ENCODE measurements at places on chromosomes 1 and 21. TPM values are rescaled to one million over a fixed set of nuclear protein-coding genes. Genes with fewer than 3 reads are reported as not detected.

DNA sequence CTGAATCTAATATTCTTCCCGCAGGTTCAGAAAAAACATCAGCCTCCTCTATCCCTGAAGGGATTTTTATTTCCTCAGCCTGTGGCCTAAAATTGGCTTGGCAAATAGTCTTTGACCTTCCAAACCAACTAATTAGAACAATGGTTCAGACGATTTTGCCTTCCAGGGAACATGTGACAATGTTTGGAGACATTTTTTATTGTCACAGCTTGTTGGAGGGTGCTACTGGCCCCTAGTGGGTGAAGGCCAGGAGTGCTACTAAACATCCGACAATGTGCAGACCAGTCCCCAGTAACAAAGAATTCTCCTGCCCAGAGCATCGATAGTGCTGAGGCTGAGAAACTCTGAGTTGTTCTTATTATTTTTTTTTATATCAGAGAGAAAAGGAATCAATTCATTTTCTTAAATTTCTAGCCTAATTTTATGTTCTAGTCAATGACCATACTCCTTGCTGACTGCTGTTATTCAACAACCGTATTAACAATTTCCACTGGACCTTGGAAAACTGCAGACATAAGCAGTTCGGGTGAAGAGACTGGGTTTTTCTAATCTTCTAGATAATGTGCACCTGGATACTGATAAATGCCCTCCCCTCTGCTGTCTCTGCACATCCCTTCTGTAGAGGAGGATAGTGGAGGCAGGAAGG lies 280.7 kb downstream of the LMX1A start:
- peak; percentile 24 for DNase-seq

DNA sequence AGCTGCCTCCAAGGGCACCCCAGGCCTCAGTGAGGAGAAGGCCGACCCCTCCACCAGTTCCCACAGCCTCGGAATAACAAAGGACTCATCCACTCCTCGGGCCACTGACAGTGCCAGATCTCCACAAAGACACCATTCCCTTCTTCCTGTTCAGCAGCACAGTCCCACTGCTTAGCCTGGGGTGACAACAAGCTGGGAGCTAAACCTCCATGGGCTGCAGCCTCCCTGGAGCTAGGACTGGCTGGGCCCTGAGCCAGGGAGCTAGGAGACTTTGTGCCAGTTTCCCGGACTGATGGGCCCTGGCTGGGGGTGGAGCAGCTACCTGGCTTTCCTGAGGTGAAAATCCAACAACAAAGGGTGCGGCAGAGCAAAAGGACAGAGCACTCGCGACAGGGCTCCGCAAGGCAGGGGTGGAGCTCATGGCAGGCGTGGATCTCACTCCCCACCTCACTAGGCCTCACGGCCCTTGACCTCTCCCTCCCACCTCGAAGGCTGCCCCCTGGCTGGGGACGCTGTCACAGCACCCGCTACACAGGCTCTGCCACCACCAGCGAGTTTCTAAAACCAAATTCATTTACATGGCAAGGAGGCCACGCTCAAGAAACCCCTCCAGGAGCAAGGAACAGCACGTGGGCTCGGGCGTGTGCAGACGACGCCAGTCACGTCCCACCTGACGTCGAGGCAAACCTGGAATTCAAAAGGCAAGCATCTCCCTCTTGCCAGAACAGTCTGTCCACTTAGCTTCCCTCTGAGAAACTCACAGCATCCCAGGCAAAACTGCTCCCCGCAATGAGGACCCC lies 13.8 kb downstream of the SLC35E2B start:
- no peak for DNase-seq

- DNase-seq: no peak
Measured at GRCh38 chr1:34784751-34785221, 3.8 kb downstream of the GJB3 start.

GRCh38 chr1:160863061-160863773 lies 530 bp upstream of the CD244 start:
- no peak for DNase-seq

DNA sequence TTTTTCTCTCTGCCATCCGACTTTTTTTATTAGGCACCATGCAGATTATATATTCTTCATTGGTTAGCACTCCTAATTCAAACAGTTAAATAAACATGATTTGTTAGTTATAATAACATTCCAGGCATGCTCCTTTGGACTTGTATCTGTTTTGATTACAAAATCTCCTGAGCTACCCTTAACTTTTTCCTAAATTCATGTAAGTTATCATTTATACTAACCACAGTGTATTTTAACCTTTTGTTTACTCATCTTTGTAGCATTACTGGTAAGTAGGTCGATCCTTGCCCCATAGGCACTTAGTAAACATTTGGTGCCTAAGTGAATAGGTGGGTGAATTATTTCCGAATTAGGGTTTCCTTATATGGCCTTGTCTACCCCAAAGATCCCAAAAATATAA lies 43.8 kb downstream of the MIER1 start:
- DNase-seq: no peak

Gene KIF17
- polyA plus RNA-seq: 1.3 TPM

Gene OR2L5
- polyA plus RNA-seq: not detected

Measured in endothelial cell of umbilical vein (primary cell).